T-helper 1 cell (primary cell): ENCODE measurements at places on chromosomes 13 and 19.

GRCh38 chr13:100131863-100132574 is 43.1 kb downstream of the PCCA start:
- no peak for DNase-seq

DNA sequence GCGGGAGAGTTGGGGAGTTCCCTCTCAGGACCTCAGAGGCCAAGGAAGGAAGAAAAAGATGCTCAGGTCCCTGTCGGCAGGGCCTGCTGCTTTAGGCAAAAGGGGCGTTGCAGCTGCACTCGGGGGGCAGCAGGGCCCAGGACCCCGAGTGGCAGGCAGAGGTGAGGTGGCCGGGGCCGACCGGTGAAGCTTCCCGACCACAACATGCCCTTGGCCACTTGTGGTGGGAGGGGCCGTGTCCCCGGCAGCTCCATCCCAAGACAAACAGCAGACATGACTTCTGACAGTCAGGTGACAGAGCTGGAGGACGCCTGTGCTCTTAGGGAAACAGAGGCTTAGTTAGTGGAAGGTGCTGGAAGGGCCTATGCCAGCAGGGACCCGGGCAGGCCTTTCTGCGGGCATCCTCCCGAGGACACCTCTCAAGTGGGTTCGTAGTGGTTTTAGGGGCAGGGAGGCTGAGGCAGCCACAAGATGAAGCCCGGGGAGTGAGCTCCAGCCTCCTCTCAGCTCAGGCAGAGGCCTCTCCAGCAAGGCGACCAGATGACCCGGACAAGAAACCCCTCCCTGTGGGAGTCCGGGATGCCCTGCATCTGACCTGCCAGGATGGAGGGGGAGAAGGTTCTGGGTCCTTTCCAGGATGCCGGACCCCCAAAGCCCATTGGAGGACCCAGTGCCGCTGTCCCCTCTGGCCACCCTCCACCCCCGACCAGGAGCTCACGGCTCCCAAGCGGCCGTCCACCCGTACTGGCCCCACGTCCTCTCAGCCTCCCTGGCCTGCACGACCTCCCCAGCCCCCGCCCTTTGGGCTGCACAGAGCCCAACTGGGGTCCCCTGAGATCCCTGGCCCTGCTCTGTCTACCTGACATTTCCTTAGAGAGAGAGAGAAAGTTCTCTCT is 24.2 kb downstream of the BTBD2 start:
- DNase-seq, result no peak

DNA sequence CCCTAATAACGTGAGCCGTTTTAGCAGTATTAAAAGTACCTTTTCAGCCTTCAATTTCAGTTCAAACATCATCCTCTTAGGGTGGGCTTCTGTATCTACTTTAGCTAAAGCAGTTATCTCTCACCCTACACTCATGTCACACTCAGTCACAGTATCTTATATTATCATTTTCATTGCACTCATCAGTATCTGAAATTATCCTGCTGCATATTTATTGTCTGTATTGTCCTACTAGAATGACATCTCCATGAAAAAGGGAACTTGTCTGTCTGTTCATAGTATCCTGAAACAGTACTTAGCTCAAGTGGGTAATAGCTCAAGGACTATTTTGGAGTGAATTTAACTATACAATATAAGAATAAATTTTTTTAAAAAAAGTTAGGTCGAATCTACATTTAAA is 19.9 kb upstream of the RFC3 start:
- no peak for DNase-seq

GRCh38 chr19:58085348-58085875 is 12.6 kb downstream of the ZSCAN18 start:
- no peak for DNase-seq

GRCh38 chr13:82963226-82964099 is 918.8 kb downstream of the SLITRK1 start:
- DNase-seq, result no peak

- no peak for DNase-seq
Measured at GRCh38 chr19:19549804-19550464, 11.9 kb downstream of the CILP2 start.

GRCh38 chr13:81393721-81394120 is 1052.8 kb upstream of the SPRY2 start:
- DNase-seq, result no peak

- no peak for DNase-seq
Measured at GRCh38 chr13:34019870-34020269, 201.9 kb downstream of the RFC3 start.

DNA sequence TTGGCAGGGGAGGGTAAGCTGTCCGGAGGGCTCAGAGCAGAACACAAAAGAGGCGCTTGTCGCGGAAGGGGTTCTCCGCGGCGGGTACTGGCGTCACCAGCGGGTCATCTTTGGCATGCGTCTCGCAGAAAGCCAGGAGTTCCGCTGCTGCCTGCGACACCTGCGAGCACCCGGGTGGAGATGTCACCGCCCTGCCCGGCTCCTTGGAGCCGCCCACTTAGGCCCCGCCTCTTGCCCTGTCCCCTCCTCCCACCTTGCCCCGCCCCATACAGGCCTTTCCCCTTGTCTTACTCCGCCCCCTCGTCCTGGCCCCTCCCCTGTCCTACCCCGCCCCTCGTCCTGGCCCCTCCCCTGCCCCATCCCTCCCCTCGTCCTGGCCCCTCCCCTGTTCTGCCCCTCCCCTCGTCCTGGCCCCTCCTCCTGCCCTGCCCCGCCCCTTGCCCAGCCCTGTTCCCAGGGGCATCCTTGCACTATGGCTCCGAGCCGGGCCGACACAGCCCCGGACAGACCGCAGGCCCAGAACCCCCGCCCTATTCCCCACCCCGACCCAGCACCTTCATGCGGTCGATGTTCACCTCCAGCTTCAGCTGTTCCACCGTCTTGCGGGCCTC is 1.9 kb downstream of the GNG8 start:
- DNase-seq, result peak; percentile 95

GRCh38 chr19:34282611-34283519 is 28.5 kb downstream of the GARRE1 start:
- no peak for DNase-seq

DNA sequence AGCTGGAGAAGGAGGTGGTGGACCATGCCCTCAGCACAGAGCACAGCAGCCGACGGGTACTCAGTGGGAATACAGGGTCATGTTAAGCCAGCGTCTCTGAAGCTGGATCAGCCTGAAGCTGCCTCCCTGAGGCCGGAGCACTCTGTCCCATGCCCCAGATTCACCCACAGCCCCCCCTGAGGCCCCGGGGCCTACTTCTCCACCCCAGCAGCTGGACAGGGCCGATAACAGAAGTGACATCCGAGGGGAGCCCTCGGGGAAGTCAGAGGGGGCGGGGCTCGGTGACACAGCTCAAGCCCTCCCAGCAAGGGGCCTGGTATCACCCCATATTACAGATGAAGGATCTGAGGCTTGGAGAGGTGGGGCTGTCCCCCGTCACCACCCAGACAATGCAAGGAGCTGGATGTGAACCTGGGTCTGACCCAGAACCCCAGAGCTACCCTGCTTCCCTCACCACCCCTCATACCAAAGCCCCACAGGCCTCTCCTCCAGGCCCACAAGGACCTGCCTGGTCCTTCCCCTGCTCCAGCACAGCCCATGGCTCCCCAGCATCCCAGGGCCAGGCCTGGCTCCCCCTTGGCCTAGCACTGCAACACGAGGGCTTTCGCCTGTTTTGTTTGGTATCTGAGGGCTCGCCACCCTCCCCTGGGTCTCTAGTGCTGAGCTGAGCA is 5.7 kb downstream of the R3HDM4 start:
- no peak for DNase-seq
